ENCODE measurements at places on chromosomes 13 and 19. TPM values are rescaled to one million over a fixed set of nuclear protein-coding genes. Genes with fewer than 3 reads are reported as not detected.

DNA sequence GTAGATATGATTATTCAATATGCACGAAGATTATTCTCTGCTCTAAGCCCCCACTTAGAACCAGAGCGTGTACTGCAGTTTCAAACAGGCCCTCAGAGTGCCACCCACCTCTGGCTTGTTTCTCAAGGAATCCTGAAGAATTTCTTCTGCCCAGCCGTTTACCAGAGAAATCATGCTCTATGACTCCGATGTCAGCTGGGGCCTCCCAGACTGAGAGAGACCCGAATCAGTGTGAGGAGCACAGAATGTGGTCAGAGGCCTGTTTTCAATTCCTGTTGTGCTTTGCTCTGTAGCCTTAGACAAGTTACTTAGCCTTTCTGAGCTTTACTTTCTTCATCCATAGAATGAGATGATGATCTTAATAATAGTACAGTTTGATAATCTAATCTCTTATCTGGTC is 5.5 kb downstream of the PNMA8C start:
- no peaks in the 10 kb centered on the region for H3K36me3 ChIP-seq
- H3K27me3 ChIP-seq: no peaks in the 10 kb centered on the region
- no peak overlapping the region for H3K27ac ChIP-seq
- no peak overlapping the region for H3K4me3 ChIP-seq
- DNase-seq: no peak
- H3K4me1 ChIP-seq: no peaks in the 10 kb centered on the region

- H3K36me3 ChIP-seq: peaks cover 38% of the 10 kb centered on the region
- no peak for DNase-seq
- peak overlapping the region; percentile 80 for H3K4me3 ChIP-seq
- H3K4me1 ChIP-seq: peaks cover 72% of the 10 kb centered on the region
- peak overlapping the region; percentile 100 for H3K27ac ChIP-seq
Observed at GRCh38 chr19:58556622-58557220, 1.7 kb downstream of the UBE2M start.

DNA sequence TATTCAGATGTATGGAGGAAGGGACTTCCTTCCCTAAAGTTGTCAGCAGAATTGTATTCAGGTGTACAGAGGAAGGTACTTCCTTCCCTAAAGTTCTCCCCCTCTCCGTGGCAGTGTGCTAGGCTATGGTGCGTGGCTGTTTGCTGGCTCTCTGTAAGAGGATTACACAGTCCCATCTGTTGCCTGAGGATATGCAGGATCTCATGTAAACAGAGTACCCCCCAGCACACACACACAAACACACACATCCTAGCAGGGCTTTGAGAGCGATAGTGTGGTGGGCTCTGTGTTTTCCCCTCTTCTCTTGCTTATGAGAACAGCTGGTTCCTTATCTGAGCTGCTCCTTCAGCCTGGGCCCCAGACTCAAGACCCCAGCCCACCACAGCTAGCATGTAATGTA is 10.3 kb downstream of the NEK5 start:
- DNase-seq: no peak
- no peaks in the 10 kb centered on the region for H3K4me1 ChIP-seq
- H3K27me3 ChIP-seq: no peaks in the 10 kb centered on the region
- H3K36me3 ChIP-seq: no peaks in the 10 kb centered on the region
- no peak overlapping the region for H3K4me3 ChIP-seq

DNA sequence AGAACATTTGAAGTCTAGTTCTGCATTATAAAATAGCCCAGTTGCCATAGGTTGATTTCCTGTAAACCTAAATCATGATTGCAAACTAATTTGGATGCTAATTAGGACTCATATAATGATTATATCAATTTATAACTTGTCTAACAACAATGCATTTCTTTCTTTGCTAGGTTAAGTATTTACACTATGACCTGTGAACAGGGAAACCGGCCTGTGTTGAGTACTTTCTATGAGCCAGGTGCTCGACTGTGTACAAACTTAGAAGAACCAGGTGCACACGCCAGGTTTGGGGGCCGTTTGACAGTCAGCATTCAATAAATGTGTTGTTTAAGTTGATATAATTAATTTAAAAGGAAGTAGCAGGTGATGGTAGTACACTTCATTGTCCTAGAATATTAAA is 203.1 kb downstream of the TM9SF2 start:
- DNase-seq: no peak
- H3K36me3 ChIP-seq: no peaks in the 10 kb centered on the region
- no peak overlapping the region for H3K4me3 ChIP-seq
- no peaks in the 10 kb centered on the region for H3K27me3 ChIP-seq
- no peaks in the 10 kb centered on the region for H3K4me1 ChIP-seq

DNA sequence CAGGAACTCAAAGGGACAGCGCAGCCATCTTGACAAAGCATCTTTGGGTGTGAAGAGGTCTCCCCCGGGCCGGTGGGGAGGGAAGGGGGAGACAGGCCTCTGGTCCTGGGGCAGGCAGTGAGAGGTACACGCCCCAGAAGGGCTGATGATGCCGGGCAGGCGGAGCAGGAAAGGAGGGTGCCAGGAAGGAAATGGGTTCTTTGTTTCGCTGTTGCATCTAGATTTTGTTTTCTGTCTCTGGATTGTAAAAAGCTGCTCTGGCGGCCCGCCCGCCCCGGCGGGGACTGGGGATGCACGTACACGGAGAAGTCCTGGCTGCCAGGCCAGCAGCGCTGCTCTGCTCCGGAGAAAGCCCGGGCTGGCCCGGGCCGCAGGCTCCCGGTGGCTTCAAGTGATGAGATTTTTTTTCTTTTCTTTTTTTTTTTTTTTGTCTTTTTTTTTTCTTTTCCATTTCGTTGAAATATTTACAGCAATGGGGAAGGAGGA is 13.2 kb upstream of the ASF1B start:
- no peak for DNase-seq
- no peaks in the 10 kb centered on the region for H3K27me3 ChIP-seq
- peak overlapping the region; percentile 85 for H3K27ac ChIP-seq
- peaks cover 29% of the 10 kb centered on the region for H3K4me1 ChIP-seq

DNA sequence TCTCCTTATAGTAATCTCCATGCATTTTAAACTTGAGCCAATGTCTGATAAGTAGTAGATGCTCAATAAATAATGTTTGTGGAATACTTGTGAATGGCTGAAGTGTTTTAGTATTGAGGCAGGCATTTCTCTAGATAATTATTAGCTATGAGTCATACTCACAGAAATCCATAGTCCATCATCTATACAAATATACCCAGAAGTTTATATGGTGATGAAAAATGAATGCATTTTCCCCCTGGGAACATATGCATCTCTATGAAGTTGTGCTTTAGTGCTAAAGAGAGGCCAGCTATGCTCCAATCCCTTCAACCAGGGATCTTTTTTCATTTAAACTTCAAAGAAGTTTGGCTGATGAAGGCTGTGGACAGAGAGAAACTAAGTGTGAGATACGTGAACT is 17.2 kb downstream of the MBNL2 start:
- H3K36me3 ChIP-seq: no peaks in the 10 kb centered on the region
- H3K27me3 ChIP-seq: no peaks in the 10 kb centered on the region
- DNase-seq: no peak
- peaks cover 100% of the 10 kb centered on the region for H3K4me1 ChIP-seq

DNA sequence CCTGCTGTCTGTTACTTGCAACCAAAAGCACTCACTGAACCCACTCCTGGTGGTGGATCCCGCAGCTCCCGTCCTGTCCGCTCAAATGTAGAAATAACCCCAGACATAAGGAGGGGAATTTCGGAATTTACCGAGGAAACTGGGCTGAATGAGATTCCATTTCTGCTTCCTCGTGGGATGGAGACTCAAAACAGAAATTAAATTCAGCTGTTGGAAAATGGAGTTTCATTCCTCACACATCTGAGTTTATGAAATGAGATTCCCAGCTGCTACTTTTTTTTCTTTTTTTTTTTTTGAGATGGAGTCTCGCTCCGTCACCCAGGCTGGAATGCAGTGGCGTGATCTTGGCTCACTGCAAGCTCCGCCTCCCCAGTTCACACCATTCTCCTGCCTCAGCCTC is 44.3 kb downstream of the COLGALT1 start:
- H3K36me3 ChIP-seq: no peaks in the 10 kb centered on the region
- H3K27ac ChIP-seq: no peak overlapping the region
- no peak for DNase-seq

- no peak overlapping the region for H3K27ac ChIP-seq
- no peaks in the 10 kb centered on the region for H3K36me3 ChIP-seq
Observed at GRCh38 chr13:21246761-21247452, 70.4 kb downstream of the MRPL57 start.

Gene ACP7
- total RNA-seq: not detected

Gene TSKS
- total RNA-seq: not detected

Gene SF3A2
- total RNA-seq: 32.7 TPM

Gene COL4A2
- 40.1 TPM for total RNA-seq

Gene CACNG7
- not detected for total RNA-seq

Gene PGLYRP2
- not detected for total RNA-seq

Gene HIPK4
- not detected for total RNA-seq

Data from esophagus squamous epithelium (tissue), 5 donors.